Ascending aorta (tissue), 2 donors: ENCODE measurements at places on chromosomes 3 and 15.

DNA sequence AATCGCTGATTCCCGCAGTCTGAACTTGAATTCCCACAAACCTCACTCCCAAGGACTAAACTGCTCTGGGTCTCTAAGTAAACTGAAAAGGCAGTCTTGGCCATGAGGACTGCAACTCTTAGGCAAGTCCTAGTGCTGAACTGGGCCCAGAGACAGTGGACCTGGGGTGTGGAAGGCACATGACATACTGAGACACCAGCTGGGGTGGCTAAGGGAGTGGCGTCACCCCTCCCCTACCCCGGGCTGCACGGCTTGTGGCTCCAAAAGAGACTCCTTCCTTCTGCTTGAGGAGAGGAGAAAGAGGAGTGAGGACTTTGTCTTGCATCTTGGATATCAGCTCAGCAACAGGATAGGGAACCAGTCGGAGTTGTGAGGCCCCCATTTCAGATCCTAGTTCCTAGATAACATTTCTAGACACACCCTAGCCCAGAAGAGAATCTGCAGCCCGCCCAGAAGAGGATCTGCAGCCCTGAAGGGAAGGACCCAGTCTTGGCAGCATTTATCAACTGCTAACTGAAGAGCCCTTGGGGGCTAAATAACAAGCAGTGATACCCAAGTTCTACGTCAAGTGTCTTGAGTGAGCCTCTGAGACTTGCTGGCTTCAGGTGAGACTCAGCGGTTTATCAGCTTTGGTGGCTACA is 110.7 kb upstream of the C3orf80 start:
- no peak for DNase-seq

GRCh38 chr3:187858711-187859110 is 113.4 kb upstream of the BCL6 start:
- no peak for DNase-seq

- DNase-seq = peak; percentile 69
Measured at GRCh38 chr3:172716476-172716875, 5.6 kb upstream of the NCEH1 start.

DNA sequence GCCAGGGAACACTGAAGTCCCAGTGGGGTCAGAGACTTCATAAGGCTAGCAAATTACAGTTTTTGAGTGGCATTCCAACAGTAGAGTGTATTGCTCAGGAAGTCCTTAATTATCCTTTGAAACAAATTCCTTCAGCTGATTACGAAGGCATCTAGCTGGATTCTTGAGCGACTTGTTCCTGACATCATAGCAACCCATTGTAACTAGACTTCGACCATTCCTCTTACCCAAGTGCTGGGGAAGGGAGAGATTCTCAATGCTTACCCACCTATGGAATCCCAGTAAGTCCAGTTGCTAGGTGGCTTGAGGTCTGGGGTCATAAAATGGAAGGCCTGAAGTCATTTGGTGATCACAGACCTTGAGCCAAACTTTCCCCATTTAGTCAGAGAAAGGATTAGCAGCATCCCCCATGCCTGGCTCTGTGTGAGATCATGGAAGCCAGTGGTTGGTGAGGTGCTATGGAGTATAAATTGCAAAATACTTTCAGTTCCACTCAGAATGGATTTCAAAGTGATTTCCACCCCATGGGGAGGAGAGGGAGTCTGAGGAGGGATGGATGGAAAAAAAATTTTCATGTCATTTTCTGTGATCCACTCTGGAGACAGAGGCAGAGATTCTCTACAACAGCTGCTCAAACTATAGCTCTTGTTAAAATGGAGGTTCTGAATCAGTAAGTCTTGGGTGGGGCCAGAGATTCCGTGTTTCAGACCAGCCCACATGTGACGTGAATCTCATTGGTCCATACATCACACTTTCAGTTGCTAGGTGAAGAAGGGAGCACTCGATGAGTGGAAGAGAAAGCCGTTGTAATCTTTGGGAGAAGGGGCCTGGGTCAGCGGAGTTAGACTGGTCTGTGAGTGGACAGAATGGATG is 45.7 kb downstream of the CD86 start:
- DNase-seq = no peak

DNA sequence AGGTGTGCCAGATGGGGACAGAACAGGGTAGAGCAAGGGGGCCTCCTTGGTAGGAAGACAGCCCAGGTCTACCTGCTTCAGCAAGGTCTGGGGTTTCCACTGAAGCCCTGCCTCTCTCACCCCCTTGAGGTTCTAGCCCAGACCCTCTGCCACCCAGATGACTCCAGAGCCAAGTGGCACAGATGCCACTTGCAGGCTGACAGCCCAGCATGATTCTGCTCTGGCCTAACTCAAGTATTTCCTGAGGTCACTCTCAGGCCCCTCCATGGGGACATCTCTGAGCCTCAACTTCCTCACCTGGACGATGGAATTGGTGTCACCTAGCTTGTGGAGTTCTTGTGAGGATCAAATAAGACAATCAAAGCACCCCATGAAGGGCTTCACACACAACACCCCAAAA is 23.9 kb downstream of the PLXNB1 start:
- DNase-seq = no peak

DNA sequence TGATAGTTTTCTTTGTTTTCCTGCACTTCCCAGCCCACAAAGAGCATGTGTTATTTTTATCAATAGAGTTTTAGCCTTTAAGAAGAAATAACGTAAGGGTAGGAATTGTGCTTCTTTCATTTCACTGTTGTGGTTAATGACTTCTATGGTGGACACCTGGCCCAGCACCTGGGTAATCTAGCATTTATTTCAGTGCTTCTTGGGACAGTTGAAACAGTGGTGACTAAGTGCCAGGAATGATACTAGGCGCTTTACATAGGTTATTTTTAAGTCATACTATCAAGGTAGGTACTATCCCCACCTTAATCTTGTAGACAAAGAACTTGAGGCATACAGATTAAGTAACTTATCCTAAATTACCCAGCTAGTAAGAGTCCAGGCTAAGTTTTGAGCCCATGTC is 243.8 kb downstream of the SOX2 start:
- DNase-seq = no peak

DNA sequence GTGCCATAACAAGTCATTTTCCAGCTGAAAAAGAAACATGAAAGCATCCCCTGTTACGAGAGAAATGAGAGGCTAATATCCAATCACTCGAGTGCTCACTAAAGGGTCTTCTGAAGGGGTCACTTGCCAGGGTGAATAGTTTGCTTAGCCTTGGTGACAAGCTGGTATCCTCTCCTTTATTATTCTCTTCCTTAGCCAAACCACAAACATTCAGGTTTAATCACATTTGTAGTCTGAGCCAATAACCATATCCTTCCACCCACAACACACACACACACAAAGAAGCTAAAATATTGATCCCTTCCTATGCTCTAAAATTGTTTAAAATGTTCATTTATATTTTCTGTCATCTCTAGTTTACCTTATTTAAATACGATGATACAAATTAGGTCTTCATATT is 240.5 kb upstream of the TMCO5A start:
- DNase-seq = no peak

- DNase-seq = peak; percentile 82
Measured at GRCh38 chr3:179653096-179653797, 407 bp downstream of the USP13 start.

DNA sequence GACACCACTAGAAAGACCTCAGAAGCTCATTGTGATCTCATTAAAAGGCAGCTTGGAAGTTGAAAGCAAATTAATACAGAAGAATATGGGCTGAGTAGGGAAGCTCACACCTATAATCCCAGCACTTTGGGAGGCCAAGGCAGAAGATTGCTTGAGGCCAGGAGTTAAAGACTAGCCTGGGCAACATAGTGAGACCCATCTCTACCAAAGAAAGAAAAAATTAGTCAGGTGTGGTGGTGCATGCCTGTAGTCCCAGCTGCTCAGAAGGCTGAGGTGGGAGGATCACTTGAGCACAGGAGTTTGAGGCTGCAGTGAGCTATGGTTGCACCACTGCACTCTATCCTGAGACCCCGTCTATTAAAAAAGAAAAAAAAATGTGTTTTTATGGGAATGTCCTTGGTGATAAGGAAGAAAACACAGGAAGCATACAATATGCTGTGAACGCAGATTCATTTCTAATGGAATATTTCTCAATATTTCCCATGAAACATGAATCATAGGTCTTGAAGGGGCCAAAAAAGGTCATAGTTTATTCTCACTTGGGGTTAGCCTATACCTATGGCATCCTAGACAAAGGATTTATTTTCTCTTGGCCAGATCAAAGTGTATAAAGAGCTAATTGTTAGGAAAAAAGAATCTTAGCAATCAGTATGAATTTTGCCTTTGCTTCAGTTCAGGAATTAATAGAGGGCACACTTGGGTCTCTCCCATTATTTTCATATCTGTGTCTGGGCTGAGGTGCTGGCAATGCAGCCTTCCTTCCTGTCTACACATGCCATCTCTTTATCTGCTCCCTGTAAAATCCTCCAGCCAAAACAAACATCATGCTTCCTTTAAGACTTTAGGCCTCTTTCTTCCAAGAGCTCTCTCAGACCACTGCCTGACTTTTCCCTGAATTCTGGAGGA is 98.2 kb downstream of the FNDC3B start:
- no peak for DNase-seq

DNA sequence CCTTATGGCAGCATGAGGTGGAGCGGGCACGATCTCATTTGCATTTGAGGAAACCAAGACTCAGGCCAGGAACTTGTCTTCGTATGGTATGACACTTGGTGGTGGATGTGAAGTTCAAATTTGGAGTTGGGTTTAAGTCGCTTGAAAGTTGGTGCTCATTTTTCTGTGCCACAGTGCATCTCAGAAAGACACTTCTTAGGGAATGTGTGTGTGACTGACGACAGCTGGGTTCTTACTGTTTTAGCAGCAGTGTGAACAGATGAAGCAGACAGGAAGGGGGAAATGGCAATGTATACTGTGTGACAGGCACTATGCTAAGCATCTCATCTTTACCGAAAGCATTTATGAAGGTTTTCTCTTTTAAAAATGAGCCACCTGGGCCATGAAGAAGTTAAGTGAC is 75.4 kb downstream of the SEC22A start:
- no peak for DNase-seq

DNA sequence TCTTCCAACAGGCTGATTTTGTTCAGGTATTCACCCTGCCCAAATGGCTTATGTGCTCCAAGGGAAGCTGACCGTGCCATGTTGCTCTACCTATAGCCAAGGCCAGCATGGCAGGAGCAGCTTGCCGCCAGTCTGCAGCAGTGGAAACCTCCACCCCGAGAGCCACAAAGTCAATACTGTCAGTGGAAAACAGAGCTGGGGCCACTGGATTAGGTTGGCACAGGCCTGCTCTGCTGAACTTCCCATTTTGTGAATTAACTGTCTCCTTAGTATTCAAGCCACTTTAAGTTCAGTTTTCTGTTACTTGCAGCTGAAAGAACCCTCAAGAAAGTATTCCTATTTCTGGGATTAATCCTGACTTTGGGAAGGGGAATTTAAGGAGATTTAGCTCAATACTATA is 63.8 kb upstream of the XCR1 start:
- no peak for DNase-seq

DNA sequence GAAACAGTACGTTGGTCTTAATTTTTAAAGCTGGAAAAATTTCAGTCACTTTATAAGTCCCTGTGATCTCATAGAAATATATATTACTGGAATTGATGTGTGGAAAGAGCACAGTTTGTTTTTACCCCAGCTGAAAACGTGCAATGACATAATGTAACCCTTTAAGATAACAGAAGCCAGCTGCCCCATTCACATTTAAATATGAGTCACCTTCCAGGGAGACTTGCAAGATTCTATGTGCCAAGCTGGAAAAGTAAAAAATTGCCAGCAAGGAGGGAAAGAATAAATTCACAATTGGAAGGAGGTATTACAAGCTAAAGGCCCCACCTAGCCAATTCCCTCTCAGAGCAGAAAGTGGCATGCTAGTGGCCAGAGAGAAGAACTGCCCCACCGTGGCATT is 50.2 kb downstream of the SAMMSON start:
- DNase-seq = peak; percentile 65

GRCh38 chr3:78026318-78026828 is 986.5 kb downstream of the ROBO2 start:
- DNase-seq = no peak

GRCh38 chr3:72782521-72782920 is 65.7 kb downstream of the SHQ1 start:
- no peak for DNase-seq

GRCh38 chr3:57583544-57583943 is 13.6 kb downstream of the ARF4 start:
- no peak for DNase-seq

- no peak for DNase-seq
Measured at GRCh38 chr3:153768561-153769469, 352.4 kb upstream of the ARHGEF26 start.

DNA sequence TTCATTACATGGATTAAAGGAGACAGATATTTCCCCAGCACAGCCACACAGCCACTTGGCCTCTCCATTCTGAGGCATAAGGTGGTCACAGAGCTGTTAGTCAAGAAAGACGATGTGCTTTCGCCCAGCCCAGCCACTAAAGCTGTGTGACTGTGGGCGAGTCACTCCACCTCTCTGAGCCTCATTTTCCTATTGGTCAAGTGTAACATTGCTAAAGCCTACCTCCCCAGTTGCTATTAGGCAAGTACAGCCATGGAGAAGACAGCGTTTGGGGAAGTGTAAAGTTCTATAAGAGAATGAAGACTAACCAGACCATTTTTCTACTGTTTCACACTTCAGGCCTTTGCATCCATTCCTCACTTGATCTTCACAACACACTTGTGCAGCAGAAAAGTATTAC is 24.1 kb downstream of the TMEM40 start:
- no peak for DNase-seq

GRCh38 chr3:79517766-79518413 is 249.9 kb downstream of the ROBO1 start:
- DNase-seq = no peak

- DNase-seq = no peak
Measured at GRCh38 chr3:175057401-175057800, 198.3 kb downstream of the NAALADL2 start.

GRCh38 chr15:49901996-49902684 is 216.9 kb downstream of the ATP8B4 start:
- no peak for DNase-seq

DNA sequence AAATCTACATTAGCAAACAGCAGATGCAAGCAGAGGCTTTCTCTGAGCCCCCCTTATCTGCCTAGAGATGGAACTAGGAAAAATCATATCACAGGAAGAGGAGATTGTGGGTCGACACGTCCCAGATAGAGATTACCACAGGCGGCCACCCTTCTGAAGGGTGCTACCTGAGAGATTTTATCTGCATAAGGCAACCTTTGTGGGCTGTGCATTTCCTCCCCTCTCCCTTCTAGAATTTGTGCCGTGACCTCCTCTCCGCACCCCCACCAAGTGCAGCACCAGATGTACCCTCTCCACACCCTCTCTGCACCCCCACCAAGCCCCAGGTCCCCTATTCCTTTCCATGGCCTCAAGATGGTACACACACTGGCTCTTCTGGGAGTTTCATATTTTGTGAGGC is 27.4 kb downstream of the METTL6 start:
- no peak for DNase-seq

- DNase-seq = no peak
Measured at GRCh38 chr3:36366308-36366707, 14.0 kb upstream of the STAC start.

GRCh38 chr3:46356276-46356675 is 2.4 kb downstream of the CCR2 start:
- DNase-seq = no peak

GRCh38 chr3:40404591-40405198 is 17.7 kb downstream of the ENTPD3 start:
- DNase-seq = no peak
